ENCODE measurements at places on chromosomes 5 and 9.

- no peak for DNase-seq
Measured at GRCh38 chr5:177025101-177025601, 2.7 kb downstream of the ZNF346 start.

DNA sequence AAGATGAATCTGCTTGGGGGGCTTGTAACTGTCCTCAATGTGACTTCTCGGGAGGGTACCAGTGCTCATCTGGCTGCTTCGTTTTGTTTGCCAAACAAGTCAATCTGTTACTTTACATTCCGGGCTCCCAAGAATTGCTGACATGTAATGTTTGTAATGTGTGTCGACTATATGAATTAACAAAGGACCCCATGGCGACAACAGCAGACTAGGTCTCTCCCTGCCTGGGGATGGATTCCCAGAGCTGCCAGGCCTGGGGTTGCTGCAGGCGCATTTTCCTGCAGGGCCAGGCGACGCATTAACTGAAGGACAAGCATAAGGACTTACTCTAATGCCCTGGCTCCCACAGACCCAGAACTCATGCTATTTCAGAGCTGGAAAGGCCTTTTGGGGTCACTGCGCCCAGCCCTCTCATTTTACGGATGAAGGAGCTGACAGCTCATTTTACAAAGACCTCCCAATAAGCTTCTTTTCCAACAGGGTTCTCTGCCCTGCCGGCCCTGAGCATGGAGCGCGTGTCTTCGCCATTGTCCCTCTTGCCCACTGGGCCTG, 214.8 kb downstream of the TTLL11 start:
- no peak for DNase-seq

- no peak for DNase-seq
Measured at GRCh38 chr9:125959315-125959714, 212.1 kb downstream of the PBX3 start.

- DNase-seq: no peak
Measured at GRCh38 chr5:97231025-97231636, 48.1 kb upstream of the RIOK2 start.

All from esophagus squamous epithelium (tissue), 5 donors.